Tibial nerve (tissue), 4 donors: ENCODE measurements at places on chromosomes 2 and 18. TPM values are rescaled to one million over a fixed set of nuclear protein-coding genes. Genes with fewer than 3 reads are reported as not detected.

GRCh38 chr2:235232449-235233433, 261.1 kb upstream of the AGAP1 start:
- DNase-seq: no peak
- H3K27me3 ChIP-seq: no peaks in the 10 kb centered on the region
- H3K36me3 ChIP-seq: no peaks in the 10 kb centered on the region
- H3K4me1 ChIP-seq: peaks cover 41% of the 10 kb centered on the region
- no peak overlapping the region for H3K27ac ChIP-seq

GRCh38 chr2:106094131-106094841, 99.8 kb downstream of the UXS1 start:
- no peaks in the 10 kb centered on the region for H3K27me3 ChIP-seq
- no peaks in the 10 kb centered on the region for H3K36me3 ChIP-seq
- no peak for DNase-seq
- no peak overlapping the region for H3K27ac ChIP-seq
- H3K4me3 ChIP-seq: no peak overlapping the region

GRCh38 chr2:240797914-240798313, 22.1 kb downstream of the KIF1A start:
- no peak overlapping the region for H3K4me3 ChIP-seq
- DNase-seq: no peak

GRCh38 chr18:79367480-79367879, 28.2 kb upstream of the NFATC1 start:
- H3K36me3 ChIP-seq: no peaks in the 10 kb centered on the region
- no peak for DNase-seq
- no peaks in the 10 kb centered on the region for H3K27me3 ChIP-seq
- H3K4me3 ChIP-seq: no peak overlapping the region
- H3K4me1 ChIP-seq: peaks cover 36% of the 10 kb centered on the region
- H3K27ac ChIP-seq: peak overlapping the region; percentile 75

GRCh38 chr2:158975271-158975921, 7.0 kb downstream of the TANC1 start:
- H3K27me3 ChIP-seq: no peaks in the 10 kb centered on the region
- DNase-seq: no peak
- no peaks in the 10 kb centered on the region for H3K36me3 ChIP-seq
- no peak overlapping the region for H3K27ac ChIP-seq

- DNase-seq: no peak
- no peaks in the 10 kb centered on the region for H3K27me3 ChIP-seq
- H3K27ac ChIP-seq: peak overlapping the region; percentile 90
- peaks cover 14% of the 10 kb centered on the region for H3K4me1 ChIP-seq
These were observed 762 bp upstream of the SPOPL start for GRCh38 chr2:138500592-138501424.

GRCh38 chr18:44835703-44836102, 155.0 kb downstream of the SETBP1 start:
- DNase-seq: no peak
- no peaks in the 10 kb centered on the region for H3K27me3 ChIP-seq
- H3K4me3 ChIP-seq: no peak overlapping the region
- H3K27ac ChIP-seq: no peak overlapping the region
- no peaks in the 10 kb centered on the region for H3K36me3 ChIP-seq

- no peaks in the 10 kb centered on the region for H3K27me3 ChIP-seq
- H3K4me3 ChIP-seq: no peak overlapping the region
- H3K4me1 ChIP-seq: no peaks in the 10 kb centered on the region
These were observed 887.3 kb downstream of the TDRD15 start for GRCh38 chr2:22011048-22011447.

- DNase-seq: no peak
- H3K27ac ChIP-seq: peak overlapping the region; percentile 92
- H3K27me3 ChIP-seq: no peaks in the 10 kb centered on the region
- H3K4me3 ChIP-seq: peak overlapping the region; percentile 84
- peaks cover 59% of the 10 kb centered on the region for H3K4me1 ChIP-seq
- H3K36me3 ChIP-seq: no peaks in the 10 kb centered on the region
These were observed 537 bp upstream of the ZC3H15 start for GRCh38 chr2:186485576-186485870.

DNA sequence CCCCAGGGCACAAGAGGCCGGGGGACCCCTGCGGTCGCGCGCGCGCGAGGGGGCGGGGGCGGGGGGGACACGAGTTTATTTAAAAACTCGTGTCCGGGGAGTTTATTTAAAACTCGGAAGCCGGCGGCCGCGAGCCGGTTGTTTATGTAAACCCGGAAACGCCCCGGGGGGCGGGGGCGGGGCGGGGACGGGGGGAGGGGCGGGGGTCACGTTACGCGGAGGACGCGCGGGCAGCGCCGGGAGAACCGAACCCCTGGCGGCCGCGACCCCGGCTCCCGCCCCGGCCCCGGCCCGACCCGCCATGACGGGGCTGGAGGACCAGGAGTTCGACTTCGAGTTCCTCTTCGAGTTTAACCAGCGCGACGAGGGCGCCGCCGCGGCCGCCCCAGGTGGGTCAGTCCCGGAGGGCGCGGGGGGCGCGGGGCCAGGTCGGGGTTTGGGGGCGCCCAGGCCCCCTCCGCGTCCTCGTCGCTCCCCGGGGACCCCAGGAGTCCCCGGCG, 4.4 kb downstream of the NFATC1 start:
- no peaks in the 10 kb centered on the region for H3K27me3 ChIP-seq
- peaks cover 79% of the 10 kb centered on the region for H3K4me1 ChIP-seq
- no peaks in the 10 kb centered on the region for H3K36me3 ChIP-seq

GRCh38 chr2:190093793-190094192, 31.3 kb upstream of the MSTN start:
- H3K27me3 ChIP-seq: no peaks in the 10 kb centered on the region
- no peaks in the 10 kb centered on the region for H3K4me1 ChIP-seq
- H3K27ac ChIP-seq: peak overlapping the region; percentile 4

GRCh38 chr2:88458633-88459032, 6.1 kb upstream of the FOXI3 start:
- no peak overlapping the region for H3K4me3 ChIP-seq
- H3K27ac ChIP-seq: no peak overlapping the region
- H3K4me1 ChIP-seq: no peaks in the 10 kb centered on the region
- peaks cover 4% of the 10 kb centered on the region for H3K27me3 ChIP-seq

DNA sequence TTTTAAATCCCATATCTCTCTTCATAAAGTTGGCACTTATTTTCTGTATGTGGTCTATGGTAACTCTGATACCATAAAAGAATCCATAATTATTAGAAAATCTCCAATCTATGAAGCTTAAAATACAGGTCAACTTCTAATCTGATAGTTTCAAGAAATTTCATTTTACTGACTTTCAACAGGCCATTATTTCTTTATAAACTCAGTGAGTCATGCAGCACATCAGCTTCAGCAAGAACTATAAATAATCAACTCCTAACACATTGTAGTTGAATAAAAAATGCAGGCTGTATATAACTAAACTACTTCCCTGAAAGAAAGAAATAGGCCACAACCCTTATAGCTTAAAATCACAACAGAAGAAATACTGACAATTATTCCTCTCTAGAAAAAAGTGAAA, 204.3 kb upstream of the CCDC150 start:
- no peaks in the 10 kb centered on the region for H3K4me1 ChIP-seq
- no peaks in the 10 kb centered on the region for H3K27me3 ChIP-seq
- no peaks in the 10 kb centered on the region for H3K36me3 ChIP-seq
- no peak for DNase-seq

GRCh38 chr2:144099780-144100377, 420.0 kb downstream of the ZEB2 start:
- no peaks in the 10 kb centered on the region for H3K4me1 ChIP-seq
- no peak overlapping the region for H3K4me3 ChIP-seq
- H3K27me3 ChIP-seq: no peaks in the 10 kb centered on the region
- no peak for DNase-seq
- peaks cover 11% of the 10 kb centered on the region for H3K36me3 ChIP-seq

GRCh38 chr2:39715095-39715494, 49.4 kb downstream of the TMEM178A start:
- H3K4me3 ChIP-seq: no peak overlapping the region
- no peaks in the 10 kb centered on the region for H3K36me3 ChIP-seq
- no peak overlapping the region for H3K27ac ChIP-seq
- H3K27me3 ChIP-seq: no peaks in the 10 kb centered on the region
- DNase-seq: no peak

GRCh38 chr2:230594286-230594840, 118.3 kb upstream of the CAB39 start:
- DNase-seq: no peak
- no peaks in the 10 kb centered on the region for H3K36me3 ChIP-seq
- no peaks in the 10 kb centered on the region for H3K4me1 ChIP-seq
- H3K27ac ChIP-seq: no peak overlapping the region
- no peak overlapping the region for H3K4me3 ChIP-seq

DNA sequence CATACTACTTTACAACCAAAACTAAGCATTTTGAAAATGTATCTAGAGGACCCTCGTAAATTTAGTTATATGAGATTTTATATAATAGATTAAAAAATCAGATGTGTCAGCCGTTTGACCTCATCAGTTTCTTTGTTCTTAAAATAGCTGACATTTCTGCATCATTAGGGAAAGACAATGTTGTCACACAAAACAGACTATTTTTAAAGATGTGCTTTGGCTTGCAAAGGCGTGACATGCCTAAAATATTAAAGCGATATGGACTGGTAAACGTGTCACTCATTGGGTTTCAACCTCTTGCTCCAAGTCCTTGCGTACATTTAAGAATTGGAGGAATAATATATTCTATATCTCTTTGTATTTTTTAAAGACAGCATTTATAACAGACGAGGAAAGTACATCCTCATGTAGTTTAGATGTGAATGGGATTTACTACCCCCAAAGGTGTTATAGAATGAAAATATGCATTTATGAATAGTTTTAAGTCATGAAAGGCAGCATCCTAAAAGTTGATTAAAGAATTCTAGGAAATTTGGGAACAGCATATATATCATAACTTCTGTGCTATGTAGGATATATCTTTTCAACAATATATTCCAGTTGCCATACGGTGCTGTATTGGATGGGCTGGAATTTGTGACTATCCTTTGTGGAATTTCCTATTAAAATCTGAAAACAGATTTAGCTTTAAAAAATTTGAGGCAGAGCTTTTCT, 3.8 kb downstream of the MYL12A start:
- no peaks in the 10 kb centered on the region for H3K27me3 ChIP-seq
- H3K4me3 ChIP-seq: no peak overlapping the region
- no peak for DNase-seq
- H3K36me3 ChIP-seq: peaks cover 8% of the 10 kb centered on the region
- H3K27ac ChIP-seq: no peak overlapping the region

DNA sequence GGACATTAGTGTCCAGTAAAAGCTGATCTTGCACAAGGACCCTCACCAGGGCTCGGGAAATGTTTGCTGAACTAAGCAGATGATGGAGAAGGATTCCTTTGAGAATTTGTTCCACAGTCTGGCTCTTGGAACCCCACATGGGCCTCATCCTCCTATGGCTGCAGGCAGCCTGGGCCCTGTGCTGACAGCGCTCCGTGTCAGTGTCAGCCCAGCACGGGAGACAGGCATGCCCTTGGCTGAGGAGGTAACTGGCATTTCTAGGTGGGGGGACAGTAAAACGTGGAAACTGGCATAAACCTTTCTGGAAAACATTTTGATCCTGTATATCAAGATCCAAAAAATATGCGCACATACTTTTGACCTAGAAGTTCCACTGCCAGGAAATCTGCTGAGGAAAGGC, 10.5 kb downstream of the PTMA start:
- no peak overlapping the region for H3K27ac ChIP-seq
- no peak for DNase-seq
- no peaks in the 10 kb centered on the region for H3K27me3 ChIP-seq
- no peaks in the 10 kb centered on the region for H3K36me3 ChIP-seq
- peaks cover 17% of the 10 kb centered on the region for H3K4me1 ChIP-seq

DNA sequence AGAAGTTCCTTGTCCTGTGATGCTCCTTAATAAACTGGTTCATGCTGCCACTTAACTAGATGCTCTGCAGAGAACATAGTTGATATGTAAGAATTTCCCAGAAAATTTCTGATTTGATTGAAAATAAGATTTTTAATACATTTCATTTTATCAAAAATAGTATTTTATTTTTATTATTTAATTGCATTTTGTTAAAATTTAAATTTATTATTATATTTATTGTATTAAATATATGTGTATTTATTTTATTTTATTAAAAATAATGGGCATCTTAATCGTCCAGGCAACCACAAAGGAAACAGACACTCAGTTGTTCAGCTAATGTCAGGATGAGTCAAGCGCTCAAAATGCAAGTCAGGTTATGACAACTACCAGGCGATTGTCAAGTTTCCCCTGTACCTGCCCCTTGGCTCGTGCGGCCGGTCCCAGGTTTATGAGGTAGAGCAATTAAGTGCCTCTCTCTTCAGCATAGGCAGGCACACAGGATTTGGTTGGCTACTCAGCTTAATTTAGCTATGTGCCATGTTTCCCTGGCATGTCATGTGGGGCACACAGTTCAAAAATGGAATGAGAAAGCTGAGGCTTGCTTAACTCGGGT, 361.2 kb downstream of the RND3 start:
- H3K36me3 ChIP-seq: no peaks in the 10 kb centered on the region
- no peaks in the 10 kb centered on the region for H3K27me3 ChIP-seq
- H3K4me3 ChIP-seq: no peak overlapping the region
- DNase-seq: no peak
- H3K27ac ChIP-seq: no peak overlapping the region
- peaks cover 5% of the 10 kb centered on the region for H3K4me1 ChIP-seq

DNA sequence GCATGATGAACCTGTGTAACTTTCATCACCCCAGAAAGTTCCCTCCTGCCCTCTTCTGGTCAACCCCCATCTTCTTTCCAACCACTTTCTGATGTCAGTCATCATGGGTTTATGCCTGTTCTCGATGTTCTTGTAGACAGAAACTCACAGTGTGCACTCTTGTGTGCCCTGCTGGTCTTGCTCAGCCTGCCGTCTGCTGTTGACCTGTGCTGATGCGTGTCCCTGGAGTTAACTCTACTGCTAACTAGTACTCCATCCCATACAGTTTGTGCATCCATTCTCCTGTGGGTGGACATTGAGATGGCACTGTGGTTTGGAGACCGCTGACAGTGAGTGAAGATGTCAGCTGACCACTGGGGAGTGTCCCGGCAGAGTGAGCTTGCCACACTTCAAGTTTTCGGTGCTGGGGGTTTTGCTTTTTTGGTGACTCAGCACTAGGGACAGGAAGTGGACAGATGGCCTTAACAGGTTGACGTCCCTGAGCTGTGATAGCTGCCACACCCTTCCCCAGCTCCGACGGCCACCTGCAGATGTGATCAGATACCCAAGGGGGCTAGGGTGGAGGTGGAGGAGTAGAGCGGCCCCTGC, 14.8 kb downstream of the KLHL29 start:
- no peak overlapping the region for H3K4me3 ChIP-seq
- peaks cover 13% of the 10 kb centered on the region for H3K4me1 ChIP-seq
- no peaks in the 10 kb centered on the region for H3K27me3 ChIP-seq
- DNase-seq: no peak

Gene POTEI
- total RNA-seq: not detected

Gene MYO7B
- not detected for total RNA-seq

Gene C2orf78
- not detected for total RNA-seq

Gene DES
- total RNA-seq: 20.8 TPM

Gene CD8B2
- not detected for total RNA-seq

Gene CFAP65
- total RNA-seq: not detected

Gene ABCB11
- total RNA-seq: 0.30 TPM

Gene INHBB
- 24.3 TPM for total RNA-seq

Gene PTPRM
- 92.4 TPM for total RNA-seq
